ENCODE measurements at places on chromosomes 2 and 18. TPM values are rescaled to one million over a fixed set of nuclear protein-coding genes. Genes with fewer than 3 reads are reported as not detected.
A peak's percentile ranks its signal among the peaks of the same experiment; 100 is the strongest.

DNA sequence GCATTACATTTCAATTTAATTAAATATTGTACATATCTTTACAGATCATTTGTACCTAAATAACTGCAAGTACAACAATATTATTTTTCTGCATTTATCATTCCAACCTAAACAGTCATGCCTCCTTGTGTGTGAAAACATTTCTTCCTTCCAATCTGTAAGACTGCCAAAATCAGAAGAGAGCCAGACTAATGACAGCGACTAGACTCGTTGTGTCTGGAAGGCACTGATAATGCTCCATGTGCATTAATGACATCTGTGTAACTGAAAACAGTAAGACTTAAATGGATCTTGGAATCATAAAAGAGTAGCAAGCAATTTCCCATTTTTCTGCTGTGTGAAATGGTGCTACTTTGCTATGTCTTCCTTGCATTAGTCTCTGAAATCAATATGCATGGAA is 278.0 kb upstream of the DSEL start:
- no peaks in the 10 kb centered on the region for H3K4me1 ChIP-seq
- peak; percentile 51 for DNase-seq
- H3K27ac ChIP-seq, result no peak overlapping the region
- H3K4me3 ChIP-seq, result no peak overlapping the region
- no peaks in the 10 kb centered on the region for H3K27me3 ChIP-seq

DNA sequence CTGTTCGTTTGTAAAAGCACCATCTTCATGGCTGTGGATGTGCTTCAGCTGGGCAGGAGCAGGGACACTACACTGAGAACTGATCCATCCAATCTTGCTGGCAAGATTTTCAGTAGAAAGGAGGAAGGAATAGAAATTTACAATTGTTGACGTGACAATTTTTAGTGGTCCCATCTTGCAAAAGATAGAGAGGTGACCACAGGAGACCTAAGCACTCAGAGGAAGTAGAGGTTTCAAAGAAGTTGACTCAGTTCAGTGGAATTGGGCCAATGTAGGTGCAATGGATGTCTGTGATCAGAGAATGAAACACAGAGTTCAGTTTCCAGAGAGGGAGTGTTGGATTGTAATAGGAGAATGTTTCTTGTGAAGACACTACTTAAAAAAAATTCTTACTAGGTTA is 1.4 kb downstream of the UGT1A5 start:
- peaks cover 4% of the 10 kb centered on the region for H3K27me3 ChIP-seq
- H3K4me1 ChIP-seq, result no peaks in the 10 kb centered on the region
- DNase-seq, result no peak
- no peak overlapping the region for H3K27ac ChIP-seq
- H3K36me3 ChIP-seq, result no peaks in the 10 kb centered on the region

DNA sequence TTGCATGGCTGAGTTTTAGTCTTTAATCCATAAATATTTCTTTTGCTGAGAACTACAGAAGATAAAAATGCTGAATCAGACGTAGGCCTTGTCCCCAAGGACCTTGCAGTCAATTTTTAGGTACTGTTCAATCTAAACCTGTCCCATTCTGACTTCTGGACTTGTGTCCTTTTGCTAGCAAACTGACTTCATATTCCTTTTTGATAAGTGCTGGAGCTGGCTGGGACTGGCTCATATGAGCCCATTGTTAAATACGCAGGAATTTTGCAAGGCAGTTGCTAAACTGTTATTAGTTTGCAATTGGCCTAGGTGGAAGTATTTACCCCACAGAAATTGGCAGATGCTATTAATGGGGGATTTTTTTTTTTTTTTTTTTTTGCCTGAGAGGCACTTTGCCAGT is 941.4 kb downstream of the DCC start:
- H3K4me1 ChIP-seq, result no peaks in the 10 kb centered on the region
- H3K36me3 ChIP-seq, result no peaks in the 10 kb centered on the region
- DNase-seq, result no peak
- H3K27me3 ChIP-seq, result no peaks in the 10 kb centered on the region
- no peak overlapping the region for H3K4me3 ChIP-seq

GRCh38 chr18:59231114-59231513 is 11.2 kb downstream of the GRP start:
- H3K36me3 ChIP-seq, result no peaks in the 10 kb centered on the region
- no peak for DNase-seq
- H3K4me3 ChIP-seq, result no peak overlapping the region
- H3K4me1 ChIP-seq, result no peaks in the 10 kb centered on the region
- no peak overlapping the region for H3K27ac ChIP-seq
- H3K27me3 ChIP-seq, result peaks cover 39% of the 10 kb centered on the region

DNA sequence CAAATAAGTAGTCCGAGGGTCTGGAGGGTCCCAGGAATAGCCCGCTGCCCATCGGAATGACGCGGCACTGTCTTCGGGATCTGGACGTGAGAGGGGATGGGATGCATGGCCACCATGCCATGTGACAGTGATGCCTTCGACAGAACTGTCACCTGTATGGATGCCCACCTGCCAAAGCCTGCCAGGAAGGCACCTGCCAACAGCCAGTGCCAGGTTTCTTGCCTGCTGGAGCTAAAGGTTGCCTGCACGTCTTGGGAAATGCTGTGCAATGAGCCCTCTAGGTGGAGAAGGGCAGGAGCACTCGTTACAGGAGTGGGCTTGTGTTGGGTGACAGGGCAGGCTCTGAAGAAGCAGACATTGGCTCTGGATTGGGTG is 20.5 kb downstream of the GPR35 start:
- DNase-seq, result no peak
- H3K27ac ChIP-seq, result no peak overlapping the region
- H3K27me3 ChIP-seq, result peaks cover 66% of the 10 kb centered on the region
- no peaks in the 10 kb centered on the region for H3K4me1 ChIP-seq
- no peaks in the 10 kb centered on the region for H3K36me3 ChIP-seq
- H3K4me3 ChIP-seq, result no peak overlapping the region

DNA sequence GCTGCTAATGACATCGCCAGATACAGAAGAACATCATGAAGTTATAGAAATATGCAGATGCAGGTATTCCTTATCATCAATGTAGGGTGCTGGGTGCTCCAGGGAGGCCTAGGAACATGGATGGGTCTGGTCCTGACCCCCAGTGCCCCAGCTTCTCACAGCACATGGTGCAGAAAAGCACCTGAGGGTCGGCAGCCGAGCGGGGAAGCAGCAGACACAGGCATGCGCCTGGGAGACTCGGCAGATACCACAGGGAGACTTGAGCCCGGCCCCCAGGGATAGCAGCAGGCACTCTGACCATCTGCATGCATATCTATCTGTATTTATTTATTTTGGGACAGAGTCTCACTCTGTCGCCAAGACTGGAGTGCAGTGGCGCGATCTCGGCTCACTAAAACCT is 43.2 kb downstream of the TMEM18 start:
- no peaks in the 10 kb centered on the region for H3K4me1 ChIP-seq
- no peak overlapping the region for H3K27ac ChIP-seq
- H3K27me3 ChIP-seq, result no peaks in the 10 kb centered on the region
- DNase-seq, result no peak
- no peaks in the 10 kb centered on the region for H3K36me3 ChIP-seq

GRCh38 chr2:9206991-9207640 is 504 bp downstream of the ASAP2 start:
- H3K36me3 ChIP-seq, result no peaks in the 10 kb centered on the region
- peak overlapping the region; percentile 71 for H3K27ac ChIP-seq
- no peaks in the 10 kb centered on the region for H3K27me3 ChIP-seq
- H3K4me3 ChIP-seq, result peak overlapping the region; percentile 96
- peaks cover 6% of the 10 kb centered on the region for H3K4me1 ChIP-seq

DNA sequence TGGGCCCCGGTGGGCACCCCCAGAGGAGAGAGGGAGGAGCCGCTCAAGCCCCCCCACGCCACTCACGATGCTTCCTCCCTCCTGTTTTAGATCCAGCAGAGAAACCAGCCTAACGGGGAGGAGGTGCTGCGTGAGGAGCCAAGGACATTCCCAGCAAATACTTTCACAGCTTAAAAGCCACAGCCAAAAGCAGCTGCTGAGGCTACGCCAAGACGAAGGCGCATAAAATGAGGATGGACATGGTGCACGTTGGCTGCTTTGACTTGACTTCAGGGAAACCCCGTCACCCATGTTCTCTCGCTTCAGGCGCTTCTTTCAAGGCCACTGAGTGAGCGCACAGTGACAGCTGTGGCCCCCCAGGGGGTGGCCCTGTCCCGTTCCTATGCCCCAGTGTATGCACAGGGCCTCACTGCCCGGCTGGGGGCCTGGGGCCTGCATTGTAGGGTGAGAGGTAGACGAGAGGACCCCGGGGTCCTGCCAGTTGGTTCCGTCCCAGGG is 72.1 kb upstream of the PXDN start:
- peak; percentile 56 for DNase-seq
- H3K27me3 ChIP-seq, result no peaks in the 10 kb centered on the region
- H3K27ac ChIP-seq, result peak overlapping the region; percentile 76
- no peak overlapping the region for H3K4me3 ChIP-seq

GRCh38 chr2:11499081-11499743 is 33.3 kb upstream of the E2F6 start:
- peaks cover 2% of the 10 kb centered on the region for H3K4me1 ChIP-seq
- H3K27ac ChIP-seq, result no peak overlapping the region
- no peak for DNase-seq
- peaks cover 37% of the 10 kb centered on the region for H3K27me3 ChIP-seq
- no peaks in the 10 kb centered on the region for H3K36me3 ChIP-seq

- peaks cover 23% of the 10 kb centered on the region for H3K4me1 ChIP-seq
- no peaks in the 10 kb centered on the region for H3K27me3 ChIP-seq
- peak overlapping the region; percentile 93 for H3K27ac ChIP-seq
- no peaks in the 10 kb centered on the region for H3K36me3 ChIP-seq
- no peak overlapping the region for H3K4me3 ChIP-seq
Measured at GRCh38 chr2:30421604-30422443, 25.2 kb upstream of the LCLAT1 start.

- DNase-seq, result no peak
- H3K36me3 ChIP-seq, result no peaks in the 10 kb centered on the region
- H3K4me1 ChIP-seq, result no peaks in the 10 kb centered on the region
- H3K27ac ChIP-seq, result no peak overlapping the region
Measured at GRCh38 chr2:158184556-158185343, 83.1 kb downstream of the UPP2 start.

DNA sequence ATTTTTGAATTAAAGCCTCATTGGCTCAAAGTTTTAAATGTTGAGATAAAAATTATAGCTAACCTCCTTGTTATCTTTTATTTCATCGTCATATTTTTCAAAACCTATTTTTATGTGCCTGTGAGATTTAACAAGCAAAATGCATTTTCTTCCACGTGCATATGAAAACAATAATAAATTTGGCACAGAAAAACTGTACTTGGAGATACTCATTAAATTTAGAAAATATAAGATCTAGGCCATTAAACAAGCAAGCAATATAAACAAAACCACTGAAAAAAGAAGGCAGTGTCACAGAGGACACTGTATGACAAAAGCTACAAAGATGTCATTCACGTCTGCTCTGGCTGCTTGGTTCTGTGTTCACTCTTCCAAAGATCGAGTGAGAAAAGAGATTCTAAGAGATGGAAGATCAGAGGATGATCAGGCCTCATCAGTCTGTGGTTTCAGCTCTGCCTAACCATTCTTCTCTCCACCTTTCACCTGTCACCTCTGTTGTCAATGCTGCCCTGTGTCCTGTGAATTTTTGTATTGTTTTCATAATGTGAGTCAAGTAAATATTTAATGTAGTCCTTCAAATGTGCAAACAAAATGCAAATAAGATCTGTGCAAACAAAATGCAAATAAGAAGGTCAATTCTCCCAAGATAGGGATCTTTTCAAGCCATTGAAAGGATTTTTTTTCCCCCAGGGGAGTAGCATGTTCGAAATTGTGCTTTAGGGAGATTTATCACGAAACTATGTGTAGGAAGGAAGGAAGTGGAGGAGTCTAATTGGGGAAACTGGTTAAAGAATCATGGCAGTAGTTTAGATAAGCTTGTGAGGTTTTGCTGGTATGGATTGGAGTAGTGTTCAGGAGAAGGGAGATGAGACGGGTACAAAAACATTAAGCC is 138.7 kb upstream of the RBMS1 start:
- H3K4me1 ChIP-seq, result peaks cover 8% of the 10 kb centered on the region
- H3K27me3 ChIP-seq, result no peaks in the 10 kb centered on the region
- no peaks in the 10 kb centered on the region for H3K36me3 ChIP-seq
- H3K4me3 ChIP-seq, result no peak overlapping the region
- H3K27ac ChIP-seq, result no peak overlapping the region

ZNF519 gene
- total RNA-seq, result 4.7 TPM

TM4SF20 gene
- total RNA-seq, result under 0.01 TPM

STAM2 gene
- 55.0 TPM for total RNA-seq
